Kasumi-1 (cell line): ENCODE measurements at places on chromosomes 1 and 21.

GRCh38 chr1:66758241-66758755 is 6.0 kb downstream of the DYNLT5 start:
- peak; percentile 51 for DNase-seq

DNA sequence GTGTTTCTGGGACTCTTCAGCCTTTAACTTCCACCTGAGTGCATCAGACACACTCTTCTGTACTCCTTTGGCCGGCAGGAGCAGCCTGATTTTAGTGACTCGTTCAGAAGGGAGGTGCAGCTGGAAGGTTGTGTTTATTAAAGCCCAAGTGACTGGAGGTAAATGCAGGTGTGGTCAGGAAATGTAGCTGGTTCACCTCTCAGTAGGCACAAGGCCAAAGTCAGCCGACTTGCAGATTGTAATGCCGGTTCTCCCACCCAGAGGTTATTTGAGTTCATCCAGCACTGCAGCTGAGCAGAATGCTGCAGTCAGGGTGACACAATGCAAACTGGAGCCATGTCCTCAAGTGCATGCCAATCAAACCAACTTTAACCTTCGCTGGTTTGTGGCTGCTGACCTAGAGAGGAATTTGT is 91.5 kb downstream of the SPATA46 start:
- DNase-seq: no peak

GRCh38 chr1:117559985-117560384 is 45.9 kb upstream of the TENT5C start:
- DNase-seq: no peak

- DNase-seq: no peak
Measured at GRCh38 chr1:224405604-224405970, 29.0 kb downstream of the WDR26 start.

- DNase-seq: no peak
Measured at GRCh38 chr1:185291159-185291558, 25.9 kb downstream of the IVNS1ABP start.

DNA sequence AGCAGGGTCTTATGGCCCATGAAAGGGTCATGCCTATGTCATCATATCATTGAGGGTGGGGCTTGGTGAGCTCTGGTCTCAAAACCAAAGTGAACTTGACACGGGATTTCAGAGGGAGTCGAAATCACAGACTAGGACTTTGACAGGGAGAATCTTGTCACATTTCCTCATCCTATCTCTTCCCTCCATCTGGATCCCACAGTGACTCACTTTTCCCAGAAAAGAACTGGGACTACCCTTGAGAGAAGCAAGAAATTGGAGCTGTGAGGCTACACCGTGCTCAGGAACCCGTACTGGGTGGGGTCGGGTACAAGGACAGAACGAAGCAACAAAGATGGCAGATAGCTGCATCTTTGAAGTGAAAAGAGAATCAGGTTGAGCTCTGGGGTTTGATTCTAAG is 69.5 kb downstream of the ZSCAN20 start:
- no peak for DNase-seq

DNA sequence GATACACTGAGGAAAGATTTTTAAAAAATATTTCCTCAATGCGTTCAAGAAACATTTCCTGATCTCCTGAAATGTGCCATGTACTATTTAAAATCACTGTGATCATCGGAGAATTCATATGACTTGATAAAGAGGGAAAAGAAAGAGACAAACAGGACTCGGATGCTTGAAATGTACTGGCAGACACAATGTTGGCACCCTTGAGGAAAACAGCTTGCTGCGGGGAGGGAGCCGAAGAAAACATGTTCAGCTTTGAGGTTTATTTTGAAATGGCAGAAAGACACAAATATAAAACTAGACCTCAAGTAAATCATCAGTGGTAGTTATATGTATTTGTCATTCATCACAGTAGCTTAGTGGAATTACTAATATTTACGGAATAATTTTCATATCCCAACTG is 100.9 kb upstream of the BRINP3 start:
- DNase-seq: no peak
